ENCODE measurements at places on chromosomes 7 and 10. TPM values are rescaled to one million over a fixed set of nuclear protein-coding genes. Genes with fewer than 3 reads are reported as not detected.

Gene NANOS1
- total RNA-seq, result 0.20 TPM

Gene FZD8
- 0.14 TPM for total RNA-seq

DNA sequence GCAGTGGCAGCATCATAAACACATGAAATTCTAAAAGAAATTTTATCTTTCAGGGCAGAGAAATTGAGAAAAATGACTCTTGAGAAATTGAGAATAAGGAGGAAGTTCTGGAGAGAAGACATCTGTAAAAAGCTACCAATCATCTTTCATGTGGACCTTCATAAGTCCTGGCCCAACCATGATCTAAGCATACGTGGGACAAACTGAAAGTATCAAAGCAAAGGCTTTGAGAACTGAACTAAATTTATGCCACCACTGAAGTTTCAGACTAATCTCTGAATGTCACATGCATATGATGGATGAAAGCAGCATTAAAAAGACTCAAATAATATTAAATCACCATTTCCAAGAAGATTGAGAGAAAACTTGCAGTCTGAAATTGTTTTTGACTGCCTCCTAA lies 1502.8 kb upstream of the LRRTM3 start:
- H3K27ac ChIP-seq, result no peak overlapping the region
- H3K4me1 ChIP-seq, result no peaks in the 10 kb centered on the region
- H3K4me3 ChIP-seq, result no peak overlapping the region
- no peaks in the 10 kb centered on the region for H3K27me3 ChIP-seq

GRCh38 chr7:70779321-70779720 lies 352.6 kb upstream of the GALNT17 start:
- peaks cover 2% of the 10 kb centered on the region for H3K27me3 ChIP-seq
- no peak for DNase-seq
- H3K4me3 ChIP-seq, result no peak overlapping the region
- no peaks in the 10 kb centered on the region for H3K36me3 ChIP-seq
- no peak overlapping the region for H3K27ac ChIP-seq

DNA sequence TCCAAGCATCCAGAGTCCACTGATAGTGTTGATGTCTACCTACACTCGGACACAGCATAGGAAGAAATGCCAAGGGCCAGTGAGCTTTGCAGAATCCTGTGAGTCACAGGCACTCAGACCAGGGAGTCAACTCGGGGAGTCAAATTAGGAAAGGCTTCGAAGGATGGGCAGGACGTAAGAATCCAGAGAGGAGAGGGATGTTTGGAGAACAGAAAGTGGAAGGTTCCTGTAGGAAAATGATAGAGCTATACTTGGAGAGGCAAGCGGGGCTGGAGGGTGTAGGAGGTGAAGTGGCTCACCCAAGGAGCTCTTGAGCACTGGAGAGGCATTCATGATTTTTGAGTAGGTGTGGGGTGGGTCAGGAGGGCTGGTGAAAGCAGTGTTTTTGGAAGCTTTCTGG lies 3.0 kb downstream of the ZYX start:
- H3K27me3 ChIP-seq, result no peaks in the 10 kb centered on the region
- peaks cover 5% of the 10 kb centered on the region for H3K4me1 ChIP-seq
- H3K27ac ChIP-seq, result no peak overlapping the region
- H3K36me3 ChIP-seq, result peaks cover 4% of the 10 kb centered on the region

DNA sequence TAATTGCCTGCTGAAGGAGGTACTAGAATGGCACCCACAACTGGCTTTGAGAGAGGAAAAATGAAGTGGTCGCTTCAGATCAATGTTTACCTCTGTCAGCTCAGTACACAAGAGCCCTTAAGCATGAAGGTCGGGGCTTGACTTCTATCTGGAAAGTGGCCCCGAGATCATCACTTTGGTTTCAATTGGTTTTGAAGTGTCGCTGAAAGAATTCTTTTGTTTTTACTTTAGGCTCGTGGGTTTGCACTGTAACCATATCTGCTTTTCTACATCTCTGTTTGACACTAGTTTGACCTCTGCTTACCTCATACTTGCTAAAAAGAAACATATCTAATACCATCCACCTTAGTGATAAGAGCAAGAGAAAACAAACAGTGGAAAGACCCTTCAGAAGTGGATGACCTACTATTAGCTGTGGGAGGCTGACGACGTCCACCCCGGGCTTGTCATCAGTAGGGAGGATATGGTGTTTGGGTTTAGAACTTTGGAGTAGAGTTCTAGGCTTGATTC lies 361.8 kb downstream of the GATA3 start:
- peak; percentile 67 for DNase-seq
- no peaks in the 10 kb centered on the region for H3K27me3 ChIP-seq
- H3K4me3 ChIP-seq, result no peak overlapping the region
- H3K4me1 ChIP-seq, result peaks cover 25% of the 10 kb centered on the region

DNA sequence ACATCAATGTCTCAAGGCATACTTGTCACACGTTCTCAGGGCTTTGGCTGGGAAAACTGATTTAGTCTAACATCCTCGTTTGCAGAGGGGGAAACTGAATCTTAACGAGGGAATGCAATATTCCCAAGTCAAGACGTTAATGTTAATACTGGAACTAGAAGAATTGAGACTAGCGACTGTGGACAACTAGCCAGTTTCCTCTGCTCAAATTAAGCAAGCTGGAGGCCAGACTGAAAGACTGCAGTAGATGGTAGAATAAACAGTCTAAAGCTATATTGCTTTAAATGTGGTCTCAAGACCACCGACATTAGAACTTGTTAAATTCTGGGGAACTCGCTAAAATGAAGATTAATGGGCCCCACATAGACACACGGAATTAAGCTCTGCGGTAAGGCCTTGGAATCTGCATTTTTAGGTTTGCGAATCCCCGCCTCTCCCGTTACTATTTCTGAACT lies 639 bp upstream of the TFAM start:
- no peak for DNase-seq
- no peaks in the 10 kb centered on the region for H3K27me3 ChIP-seq
- peaks cover 36% of the 10 kb centered on the region for H3K4me1 ChIP-seq

DNA sequence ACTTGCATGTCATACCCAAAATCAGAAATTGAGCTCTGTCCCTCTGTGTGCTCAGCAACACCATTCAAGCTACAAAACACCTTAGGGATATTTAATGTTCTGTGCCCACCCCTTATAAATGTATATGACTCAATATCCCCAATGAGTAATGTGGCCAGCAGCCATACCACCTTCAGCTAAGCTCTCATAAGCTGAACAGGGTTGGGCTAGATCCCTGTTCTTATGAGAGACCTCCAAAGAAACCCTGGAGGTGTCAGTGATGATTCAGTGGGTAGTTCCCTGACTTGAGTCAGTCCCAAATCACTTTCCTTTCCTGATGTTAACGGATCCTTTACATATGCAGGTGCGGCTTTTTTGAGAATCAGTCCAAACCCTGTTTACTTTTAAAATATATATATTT lies 253.8 kb downstream of the CREB5 start:
- DNase-seq, result peak; percentile 6
- peaks cover 3% of the 10 kb centered on the region for H3K36me3 ChIP-seq
- no peak overlapping the region for H3K4me3 ChIP-seq
- no peak overlapping the region for H3K27ac ChIP-seq
- H3K4me1 ChIP-seq, result peaks cover 14% of the 10 kb centered on the region
- peaks cover 1% of the 10 kb centered on the region for H3K27me3 ChIP-seq

GRCh38 chr10:98516352-98516751 lies 69.6 kb upstream of the HPS1 start:
- no peaks in the 10 kb centered on the region for H3K4me1 ChIP-seq
- H3K27me3 ChIP-seq, result peaks cover 22% of the 10 kb centered on the region
- no peak overlapping the region for H3K27ac ChIP-seq
- no peak overlapping the region for H3K4me3 ChIP-seq

DNA sequence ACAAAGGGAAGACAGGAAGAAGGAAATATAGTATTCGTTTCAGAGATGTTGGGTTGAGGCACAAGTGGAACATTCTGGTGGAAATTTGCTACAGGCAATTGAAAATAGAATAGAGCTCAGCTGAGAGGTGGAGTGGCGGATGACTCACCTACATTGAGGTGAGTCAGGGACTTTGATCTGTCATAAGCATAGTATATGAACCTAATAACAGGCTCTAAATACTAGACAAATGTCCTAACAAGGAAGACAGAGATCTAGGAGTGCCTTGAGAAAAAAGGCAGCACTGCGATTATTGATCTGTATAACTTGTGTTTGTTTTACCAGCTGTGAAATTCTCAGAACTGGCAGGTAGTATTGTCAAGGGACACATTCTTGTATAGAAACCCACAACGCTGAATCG lies 907 bp upstream of the IFRD1 start:
- H3K36me3 ChIP-seq, result peaks cover 7% of the 10 kb centered on the region
- peak overlapping the region; percentile 97 for H3K4me3 ChIP-seq
- peak; percentile 77 for DNase-seq
- H3K4me1 ChIP-seq, result peaks cover 36% of the 10 kb centered on the region
- H3K27ac ChIP-seq, result peak overlapping the region; percentile 99

DNA sequence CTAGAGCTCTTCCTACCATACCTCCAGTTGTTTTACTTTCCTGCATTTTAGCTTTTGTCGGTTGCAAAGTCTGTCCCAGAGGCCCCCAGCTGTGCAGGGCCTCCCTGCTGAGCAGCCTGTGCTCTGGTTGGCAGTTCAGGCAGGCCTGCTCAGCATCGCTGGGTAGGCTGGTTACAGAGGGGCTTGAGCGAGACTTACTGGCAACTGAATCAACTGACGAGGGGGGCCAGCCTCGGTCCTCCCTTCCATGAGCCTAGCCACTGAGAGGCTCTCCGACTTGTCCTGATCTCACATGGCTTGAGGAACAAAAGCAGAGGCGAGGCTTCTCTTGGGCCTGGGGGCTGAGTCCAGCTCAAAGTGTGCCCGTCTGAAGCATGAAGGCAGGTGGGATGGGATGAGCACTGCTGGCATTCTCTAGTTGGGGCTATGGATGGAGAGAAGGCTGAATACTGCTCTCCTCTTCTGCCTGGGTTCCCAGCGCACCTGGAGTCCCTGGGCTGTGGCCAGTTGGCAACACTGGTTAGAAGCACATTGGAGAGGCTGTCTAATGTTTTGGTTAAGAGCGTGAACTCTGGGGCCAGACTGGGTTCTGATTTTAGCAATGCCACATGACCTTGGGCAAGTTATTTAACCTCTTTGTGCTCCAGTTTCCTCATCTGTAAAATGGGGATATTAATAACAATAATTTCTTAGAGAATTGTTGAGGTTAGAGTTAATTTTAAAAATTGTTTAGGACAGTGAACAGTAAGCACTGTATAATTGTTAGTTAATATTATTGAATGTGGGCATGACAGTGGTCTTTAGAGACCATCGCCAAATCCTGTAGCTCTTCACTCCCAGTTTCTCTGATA lies 6.9 kb upstream of the SFRP5 start:
- no peaks in the 10 kb centered on the region for H3K27me3 ChIP-seq
- no peaks in the 10 kb centered on the region for H3K36me3 ChIP-seq
- no peak overlapping the region for H3K27ac ChIP-seq
- no peak for DNase-seq
- no peak overlapping the region for H3K4me3 ChIP-seq
- peaks cover 31% of the 10 kb centered on the region for H3K4me1 ChIP-seq

Gene MEPCE
- total RNA-seq, result 38.8 TPM

Gene NKX1-2
- total RNA-seq, result not detected

DNA sequence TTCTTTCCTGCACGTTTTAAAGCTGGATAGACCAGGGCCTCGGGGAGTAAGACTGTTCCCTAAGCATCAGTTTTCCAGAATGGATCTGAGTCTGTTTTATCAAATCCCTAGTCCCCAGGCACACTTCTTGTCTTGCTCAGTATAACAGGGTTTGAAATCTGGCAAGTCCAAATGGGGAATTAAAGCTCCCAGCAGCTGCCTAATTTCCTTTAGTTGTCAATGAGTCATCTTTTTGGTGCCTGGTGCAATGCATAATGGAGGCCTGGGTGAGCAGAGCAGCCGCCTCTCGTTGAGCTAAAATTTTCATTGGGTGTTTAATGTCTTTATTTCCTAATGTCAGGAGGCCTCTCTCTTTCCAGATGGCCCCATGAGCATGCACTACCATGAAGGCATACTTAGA lies 87.9 kb downstream of the STRA8 start:
- H3K4me3 ChIP-seq, result no peak overlapping the region
- H3K4me1 ChIP-seq, result no peaks in the 10 kb centered on the region
- no peak overlapping the region for H3K27ac ChIP-seq

DNA sequence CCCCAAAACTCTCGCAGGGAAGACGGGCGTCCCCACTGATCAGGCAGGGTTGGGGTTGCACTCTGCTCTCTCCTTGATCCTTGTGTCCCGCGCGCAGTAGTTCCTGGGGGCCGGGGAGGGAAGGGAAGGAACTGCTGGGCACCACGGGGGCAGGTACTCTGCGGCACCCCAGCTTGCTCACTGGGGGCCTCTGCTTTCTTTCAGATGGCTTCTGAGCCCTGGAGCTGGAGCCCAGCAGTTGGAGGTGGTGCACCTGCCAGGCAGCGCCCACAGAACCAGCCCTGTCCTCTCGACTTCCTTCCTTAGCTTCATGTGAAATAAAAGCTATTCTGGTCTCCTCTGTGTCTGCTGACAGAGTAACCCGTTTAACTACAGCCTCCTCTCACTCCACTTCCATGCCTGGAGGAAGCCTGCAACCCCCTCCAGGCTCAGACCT lies 12.2 kb downstream of the PLAC9 start:
- peaks cover 12% of the 10 kb centered on the region for H3K36me3 ChIP-seq
- peak overlapping the region; percentile 62 for H3K4me3 ChIP-seq
- H3K27ac ChIP-seq, result peak overlapping the region; percentile 42
- peak; percentile 31 for DNase-seq

DNA sequence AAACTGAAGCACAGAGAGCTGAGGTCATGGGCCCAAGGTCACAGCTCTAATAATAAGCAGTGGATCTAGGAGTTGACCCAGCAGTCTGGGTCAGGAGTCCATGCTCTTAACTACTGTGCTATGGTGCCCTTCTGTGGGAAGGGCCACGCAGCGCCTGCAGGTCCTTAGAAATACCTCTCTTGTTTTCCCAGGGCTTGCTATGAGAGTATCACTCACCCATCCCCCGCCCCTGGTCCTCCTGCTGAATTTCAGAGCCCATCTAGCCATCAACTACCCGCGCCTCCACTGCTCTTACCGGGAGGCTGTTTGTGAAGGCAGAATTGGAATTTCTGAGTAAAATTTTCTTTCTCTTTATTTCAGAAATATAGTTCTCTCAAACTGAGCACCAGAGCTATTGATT lies 27.3 kb upstream of the CRHR2 start:
- no peaks in the 10 kb centered on the region for H3K36me3 ChIP-seq
- no peak for DNase-seq
- no peaks in the 10 kb centered on the region for H3K4me1 ChIP-seq
- H3K27me3 ChIP-seq, result no peaks in the 10 kb centered on the region

- H3K36me3 ChIP-seq, result no peaks in the 10 kb centered on the region
- H3K4me1 ChIP-seq, result no peaks in the 10 kb centered on the region
- no peaks in the 10 kb centered on the region for H3K27me3 ChIP-seq
Measured at GRCh38 chr10:129223363-129223762, 243.7 kb upstream of the MGMT start.

DNA sequence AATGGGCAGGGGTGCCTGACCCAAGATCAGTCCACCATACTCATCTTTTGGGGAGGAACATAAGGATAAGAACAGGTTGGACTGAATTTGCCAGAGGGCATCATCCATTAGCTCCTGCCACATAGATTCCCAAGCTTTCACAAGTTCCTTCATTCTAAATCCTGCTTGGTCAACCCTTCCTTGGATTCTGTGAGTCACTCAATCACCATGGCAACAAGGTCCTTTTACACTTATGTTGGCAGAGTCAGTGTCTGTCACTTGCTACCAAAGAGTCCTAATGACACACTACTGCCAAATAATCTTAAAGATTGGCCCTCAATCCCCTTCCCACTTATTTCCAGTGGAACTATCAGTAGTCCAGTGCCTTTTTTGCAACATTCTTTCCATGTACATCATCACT lies 5.0 kb upstream of the LGI1 start:
- H3K4me1 ChIP-seq, result peaks cover 3% of the 10 kb centered on the region
- no peak overlapping the region for H3K27ac ChIP-seq
- no peak overlapping the region for H3K4me3 ChIP-seq
- no peak for DNase-seq
- H3K36me3 ChIP-seq, result no peaks in the 10 kb centered on the region

Gene CLDN4
- total RNA-seq, result 0.72 TPM

Gene LRRC61
- total RNA-seq, result 21.8 TPM

Gene EPDR1
- total RNA-seq, result 4.7 TPM

Gene CALCR
- not detected for total RNA-seq

Gene KCNH2
- 0.29 TPM for total RNA-seq

Measured in activated CD8-positive, alpha-beta T cell treated with anti-CD3 and anti-CD28 coated beads for 36 hours (primary cell).